ENCODE measurements at places on chromosomes 2 and 18. TPM values are rescaled to one million over a fixed set of nuclear protein-coding genes. Genes with fewer than 3 reads are reported as not detected.

RAD51AP2 gene
- polyA plus RNA-seq: not detected

- no peak for DNase-seq
Measured at GRCh38 chr2:168679081-168679480, 123.4 kb upstream of the NOSTRIN start.

- peak; percentile 54 for DNase-seq
Measured at GRCh38 chr2:67974559-67975430, 88.0 kb downstream of the C1D start.

DNA sequence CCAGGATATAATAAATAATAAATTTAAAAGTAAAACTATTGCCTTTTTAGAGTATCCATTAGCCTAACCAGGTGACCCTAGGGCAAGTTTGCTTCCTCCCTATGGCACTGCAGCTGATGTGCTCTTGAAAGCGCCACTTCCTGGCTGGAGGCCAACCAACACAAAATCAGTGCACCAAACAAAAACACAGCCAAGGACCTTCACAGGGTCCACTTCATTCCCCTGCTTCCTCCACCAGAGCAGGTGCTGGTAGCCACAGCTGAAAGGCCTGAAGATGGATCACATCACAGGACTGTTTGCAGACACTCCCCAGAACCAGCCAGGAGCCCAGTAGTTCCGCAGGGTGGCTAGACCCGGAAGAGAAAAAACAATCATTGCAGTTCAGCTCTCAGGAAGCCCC, 108.8 kb downstream of the TWIST2 start:
- DNase-seq: no peak

CXCR1 gene
- 49.0 TPM for polyA plus RNA-seq

RGPD3 gene
- 0.14 TPM for polyA plus RNA-seq

GRCh38 chr2:73112913-73113854, at the start of gene RAB11FIP5:
Gene RAB11FIP5, minus strand, starts transcription at chr2:73112948. Its CDS starts 171 bp downstream, at chr2:73112777.
- peak; percentile 76 for DNase-seq

DNA sequence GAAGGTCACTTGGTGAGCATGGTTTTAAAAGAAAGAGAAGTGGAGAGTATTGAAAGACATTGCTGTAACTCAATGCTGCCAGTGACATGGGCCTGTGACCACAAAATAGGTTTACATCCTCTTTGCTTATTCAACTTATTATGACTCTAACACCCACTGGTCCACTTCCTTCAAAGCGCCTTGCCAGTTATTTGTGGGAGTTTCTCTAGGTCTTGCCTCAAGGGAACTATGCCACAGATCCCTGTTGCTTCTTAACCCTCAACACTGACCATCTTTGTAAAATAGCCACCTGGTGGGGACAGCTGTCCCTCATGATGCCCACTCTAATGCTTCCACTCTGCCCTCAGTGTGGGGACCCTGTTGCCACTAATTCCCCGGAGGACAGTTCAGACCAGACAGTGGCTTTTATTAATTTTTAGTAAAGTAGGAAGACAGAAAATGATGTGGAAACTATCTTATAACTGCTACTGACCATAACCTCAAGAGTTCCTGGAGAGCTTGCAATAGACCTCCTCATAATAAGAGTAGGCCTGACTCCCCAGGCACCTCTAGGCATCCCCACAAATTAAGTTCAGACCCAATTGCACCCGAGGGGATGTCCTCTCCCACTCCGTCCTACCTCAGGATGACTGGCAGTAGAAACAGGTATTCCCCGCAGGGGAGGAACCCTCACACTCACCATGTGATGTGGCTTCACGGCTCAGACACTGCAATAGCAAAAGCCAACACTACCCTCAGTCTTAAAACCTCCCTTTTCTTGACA, 31.3 kb upstream of the SLC25A52 start:
- DNase-seq: no peak

PLGLB2 gene
- 0.62 TPM for polyA plus RNA-seq

MDH1 gene
- 203 TPM for polyA plus RNA-seq

GALNT5 gene
- polyA plus RNA-seq: 3.8 TPM

DNA sequence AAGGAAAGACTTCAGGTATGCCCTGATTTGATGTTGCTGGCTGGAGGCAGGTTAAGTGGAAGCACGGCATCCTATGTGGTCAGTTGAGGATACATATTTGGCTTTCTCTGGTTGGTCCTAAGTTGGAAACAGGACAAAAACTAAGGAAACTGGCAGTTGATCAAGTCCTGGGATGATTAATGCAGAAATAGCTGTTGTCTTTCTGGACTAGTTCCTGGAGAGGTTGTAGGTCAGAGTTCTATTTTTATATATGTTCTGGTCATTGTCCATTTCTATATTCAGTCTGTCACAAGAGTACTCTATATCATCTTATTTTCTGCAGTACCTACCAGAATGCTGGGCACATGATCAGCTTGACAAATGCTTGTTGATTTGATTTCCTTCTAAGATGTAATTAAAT, 4.0 kb upstream of the SLC35F5 start:
- peak; percentile 17 for DNase-seq

NLRC4 gene
- polyA plus RNA-seq: 18.2 TPM

DNA sequence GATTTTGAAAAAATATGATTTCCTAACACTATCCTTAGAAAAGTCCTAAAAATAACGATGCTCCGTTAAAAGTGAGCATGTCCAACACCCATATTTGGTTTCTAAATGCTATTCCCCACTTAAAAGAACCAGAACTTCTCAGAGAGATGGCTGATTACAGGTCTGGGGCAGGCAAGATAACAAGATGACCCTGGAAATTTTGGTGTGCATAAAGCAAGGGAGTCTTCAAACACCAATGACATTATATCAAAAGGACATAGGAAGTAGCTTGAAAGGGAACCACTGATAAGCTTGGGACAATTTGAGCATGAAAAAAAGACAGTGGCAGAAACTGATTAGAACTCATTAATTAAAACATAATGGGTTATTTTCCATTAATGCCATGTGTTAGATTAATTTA, 17.9 kb downstream of the STK17B start:
- DNase-seq: no peak

POMC gene
- polyA plus RNA-seq: 4.2 TPM

DNA sequence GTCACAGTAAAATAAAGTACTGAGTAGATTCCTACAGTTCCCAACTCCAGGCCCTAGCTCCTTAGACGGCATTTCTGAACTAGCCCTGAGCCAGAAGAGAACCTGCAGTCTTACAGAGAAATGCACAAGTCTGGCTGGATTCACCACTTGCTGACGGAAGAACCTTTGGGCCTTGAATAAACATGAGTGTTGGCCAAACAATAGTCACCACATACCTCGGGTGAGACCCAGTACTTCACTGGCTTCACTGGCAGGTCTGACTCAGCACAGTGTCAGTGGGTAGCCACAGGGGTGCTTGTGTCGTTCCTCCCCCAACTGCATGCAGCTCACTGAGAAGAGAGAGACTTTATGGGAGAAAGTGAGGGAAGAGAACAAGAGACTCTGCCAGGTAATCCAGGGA, 88.9 kb downstream of the TMEM185B start:
- no peak for DNase-seq

ID2 gene
- 84.2 TPM for polyA plus RNA-seq

DNA sequence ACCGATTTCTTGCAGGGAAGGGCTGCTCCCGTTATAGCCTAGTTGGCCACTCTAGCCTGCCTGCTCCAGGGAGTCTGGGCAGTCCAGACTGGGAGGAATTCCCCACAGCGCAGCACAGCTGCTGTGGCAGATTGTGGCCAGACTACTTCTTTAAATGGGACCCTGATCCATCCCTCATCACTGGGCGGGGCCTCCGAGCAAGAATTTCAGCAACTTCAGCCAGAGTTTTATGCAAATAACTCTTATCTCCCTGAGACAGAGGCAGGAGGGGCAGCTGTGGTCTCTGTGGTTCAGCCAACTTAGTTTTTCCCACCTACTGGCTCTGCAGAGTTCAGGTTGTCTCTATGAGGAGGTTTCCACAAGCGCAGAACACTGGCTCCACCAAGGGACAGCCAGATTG, 1583.2 kb downstream of the SUCLG1 start:
- no peak for DNase-seq

TRMT61B gene
- 9.6 TPM for polyA plus RNA-seq

CEP76 gene
- polyA plus RNA-seq: 3.5 TPM
